ENCODE measurements at places on chromosomes 3 and 15. TPM values are rescaled to one million over a fixed set of nuclear protein-coding genes. Genes with fewer than 3 reads are reported as not detected.

DNA sequence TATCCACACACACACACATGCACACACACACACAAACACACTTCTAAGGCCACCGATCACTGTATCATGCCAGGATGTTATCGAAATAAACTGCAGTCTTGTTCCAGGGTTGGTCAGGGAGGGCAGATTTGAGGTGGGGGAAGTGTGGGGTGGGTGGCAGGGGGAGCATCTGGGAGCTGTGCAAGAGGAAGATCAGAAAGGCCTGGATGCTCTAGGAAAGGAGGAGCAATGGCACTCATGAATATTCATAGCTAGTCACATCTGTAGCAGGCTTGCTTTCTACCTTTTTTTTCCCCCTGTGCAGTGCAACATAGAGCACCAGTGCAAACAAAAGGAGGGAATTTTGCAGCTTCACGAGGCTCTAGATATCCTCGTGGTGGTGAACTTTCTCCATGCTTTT is 84.9 kb downstream of the MEIS2 start:
- DNase-seq = no peak

DNA sequence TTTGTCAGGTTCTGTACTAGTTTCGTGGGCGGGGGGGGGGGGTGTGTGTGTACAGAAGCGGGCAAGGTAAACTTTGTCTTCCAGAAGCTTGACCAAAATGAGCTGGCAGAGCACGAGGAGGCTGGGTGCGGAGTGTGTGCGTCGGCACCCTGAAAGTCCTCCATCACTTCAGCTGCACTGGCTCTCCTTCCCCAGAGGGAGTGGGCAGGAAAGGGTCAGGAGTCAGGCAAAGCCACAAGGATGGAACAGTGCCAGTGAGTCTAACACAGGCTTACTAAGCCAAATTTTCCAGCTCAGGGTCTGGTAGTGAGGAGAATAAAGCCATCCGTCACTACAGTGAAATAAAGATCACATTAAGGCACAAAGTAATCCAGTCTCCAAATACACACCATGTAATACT is 11.9 kb upstream of the SH3GL3 start:
- DNase-seq = no peak

Gene COX5A
- polyA plus RNA-seq = 1,227 TPM

- DNase-seq = peak; percentile 61
These were observed 33.7 kb downstream of the FBLN2 start for GRCh38 chr3:13582366-13583250.

Gene ZBED2
- 0.92 TPM for polyA plus RNA-seq

Gene C3orf62
- polyA plus RNA-seq = 1.2 TPM

DNA sequence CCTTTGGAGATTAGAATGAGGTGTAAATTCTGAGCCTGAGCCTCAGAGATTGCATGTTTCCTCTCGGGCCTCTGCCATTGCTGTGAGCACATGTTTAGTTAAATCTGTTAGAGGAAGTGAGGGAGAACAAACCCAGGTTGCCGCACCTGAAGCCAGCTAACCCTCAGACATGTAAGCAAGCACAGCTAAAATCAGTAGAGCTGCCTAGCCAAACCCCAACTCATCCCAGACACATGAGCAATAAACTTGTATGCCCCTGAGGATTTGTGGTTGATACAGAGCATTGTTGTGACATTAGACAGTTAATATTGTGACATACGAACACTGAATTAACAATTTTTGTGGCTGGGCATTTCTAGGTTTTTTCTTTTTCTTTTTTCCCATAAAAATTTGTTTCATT is 41.9 kb downstream of the NMD3 start:
- peak; percentile 40 for DNase-seq

Gene SAMD7
- not detected for polyA plus RNA-seq

Gene CRYBG3
- 7.1 TPM for polyA plus RNA-seq

Gene TMEM207
- polyA plus RNA-seq = not detected

GRCh38 chr3:55161231-55161630 is 233.4 kb upstream of the LRTM1 start:
- no peak for DNase-seq

GRCh38 chr15:56475351-56475750 is 10.4 kb upstream of the MNS1 start:
- DNase-seq = no peak

DNA sequence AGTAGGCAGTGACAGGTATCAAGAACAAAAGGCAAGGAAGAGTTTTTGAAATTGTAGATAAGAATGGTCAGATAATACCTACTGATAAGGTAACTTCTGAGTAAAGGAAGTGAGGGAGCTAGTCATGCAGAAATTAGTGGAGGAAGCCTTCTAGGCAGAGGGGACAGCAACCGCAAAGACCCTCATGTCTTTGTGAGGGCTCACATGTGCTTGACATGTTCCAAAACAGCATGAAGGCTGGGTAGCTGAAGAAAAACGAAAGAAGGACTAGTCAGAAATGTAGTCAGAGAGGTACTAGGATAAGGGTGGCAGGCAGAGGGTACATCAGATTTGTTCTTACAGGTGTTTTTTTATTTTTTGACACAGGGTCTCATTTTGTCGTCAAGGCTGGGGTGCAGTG is 5.3 kb downstream of the SIN3A start:
- no peak for DNase-seq

Measured in sigmoid colon (tissue), 7 donors.